ENCODE measurements at places on chromosomes 5 and 9.

DNA sequence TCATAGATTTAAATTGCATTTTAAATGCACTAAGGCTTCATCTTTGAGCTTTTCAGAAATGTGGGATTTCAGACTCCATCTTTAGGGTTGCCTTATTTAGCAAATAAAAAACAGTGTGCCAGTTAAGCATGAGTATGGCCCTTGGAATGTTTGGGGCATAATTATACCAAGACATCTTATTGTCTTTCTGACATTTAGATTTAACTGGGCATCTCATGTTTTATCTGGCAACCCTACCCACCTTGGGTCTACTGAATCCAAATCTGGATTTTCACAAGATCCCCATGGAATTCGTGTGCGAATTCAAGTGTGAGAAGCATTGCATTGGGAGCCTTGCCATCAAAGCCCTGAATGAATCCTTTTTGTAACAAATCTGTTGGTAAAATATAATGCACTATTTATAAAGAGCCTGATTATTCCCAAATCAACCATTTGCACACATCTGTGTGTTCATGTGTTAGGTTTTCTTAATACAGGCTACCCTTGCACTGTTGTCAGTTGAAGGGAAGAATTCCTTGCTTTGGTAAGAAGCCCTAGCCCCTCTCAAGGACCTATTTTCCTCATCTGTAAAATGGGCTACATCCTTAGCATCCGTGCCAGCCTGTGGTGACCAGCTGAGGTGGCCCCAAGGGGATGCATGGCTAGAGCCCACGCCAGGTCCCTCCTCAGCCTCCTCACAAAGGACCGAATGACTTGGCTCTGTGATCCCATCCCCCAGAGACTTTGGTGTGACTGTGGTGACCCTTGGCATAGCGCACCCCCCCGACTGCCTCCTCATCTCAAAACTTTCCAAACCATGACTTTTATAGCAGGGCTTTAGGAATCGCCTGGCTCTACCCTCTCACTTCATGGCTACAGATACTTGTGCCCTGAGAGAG, 8.1 kb downstream of the GSN start:
- no peak for DNase-seq

DNA sequence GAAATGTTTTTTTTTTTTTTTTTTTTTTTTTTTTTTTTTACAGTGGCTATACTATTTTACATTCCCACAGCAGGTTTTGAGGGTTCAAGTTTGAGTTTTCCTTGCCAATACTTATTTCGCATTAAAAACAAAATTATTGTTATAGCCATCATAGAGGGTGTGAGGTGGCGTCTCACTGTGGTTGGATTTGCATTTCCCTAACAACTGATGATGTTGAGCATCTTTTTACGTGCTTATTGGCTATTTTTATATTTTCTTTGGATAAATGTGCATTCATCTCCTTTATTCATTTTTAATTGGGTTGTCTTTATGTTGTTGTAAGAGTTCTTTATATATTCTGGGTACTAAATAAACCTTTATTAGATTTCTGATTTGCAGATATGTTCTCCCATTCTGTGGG, 18.9 kb upstream of the UBLCP1 start:
- no peak for DNase-seq

DNA sequence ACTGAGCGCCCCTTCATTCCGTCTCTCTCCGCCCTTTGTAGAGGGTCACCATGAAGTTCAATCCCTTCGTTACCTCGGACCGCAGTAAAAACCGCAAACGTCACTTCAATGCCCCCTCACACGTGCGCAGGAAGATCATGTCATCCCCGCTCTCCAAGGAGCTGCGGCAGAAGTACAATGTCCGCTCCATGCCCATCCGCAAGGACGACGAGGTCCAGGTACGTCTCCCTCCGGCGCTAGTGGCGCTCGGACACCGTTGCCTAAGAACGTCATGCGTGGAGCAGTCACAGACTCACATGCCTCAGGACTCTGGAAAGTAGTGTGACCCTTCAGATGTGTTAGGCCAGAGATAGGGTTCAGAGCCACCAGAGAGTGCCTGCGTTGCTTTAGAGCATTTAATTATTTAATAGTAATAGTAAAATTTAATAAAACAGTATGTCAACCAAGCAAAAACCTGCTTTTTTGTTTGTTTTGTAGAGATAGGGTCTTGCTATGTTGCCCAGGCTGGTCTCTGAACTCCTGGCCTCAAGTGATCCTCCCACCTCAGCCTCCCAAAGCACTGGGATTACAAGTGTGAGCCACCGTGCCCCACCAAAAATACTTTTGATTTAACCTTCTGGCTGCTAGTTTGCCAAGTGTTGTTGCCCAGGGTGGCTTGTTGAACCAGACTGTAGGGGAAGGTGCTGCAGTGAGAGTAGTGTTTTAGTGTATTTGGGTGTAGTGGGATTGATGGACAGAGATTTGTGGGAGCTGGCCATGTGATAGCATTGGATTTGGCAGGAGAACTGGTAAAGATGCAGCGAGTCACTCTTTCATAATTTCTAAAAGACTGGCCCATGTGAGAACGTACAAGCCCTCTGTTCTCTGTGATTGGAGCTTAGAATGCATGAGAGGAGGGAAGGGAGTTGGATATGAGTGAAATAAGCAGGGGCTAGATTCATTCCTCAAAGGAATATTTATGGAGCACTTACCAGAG, 888 bp downstream of the RPL26L1 start:
- DNase-seq, result no peak

GRCh38 chr9:69554945-69555344, 117.2 kb downstream of the APBA1 start:
- peak; percentile 76 for DNase-seq

DNA sequence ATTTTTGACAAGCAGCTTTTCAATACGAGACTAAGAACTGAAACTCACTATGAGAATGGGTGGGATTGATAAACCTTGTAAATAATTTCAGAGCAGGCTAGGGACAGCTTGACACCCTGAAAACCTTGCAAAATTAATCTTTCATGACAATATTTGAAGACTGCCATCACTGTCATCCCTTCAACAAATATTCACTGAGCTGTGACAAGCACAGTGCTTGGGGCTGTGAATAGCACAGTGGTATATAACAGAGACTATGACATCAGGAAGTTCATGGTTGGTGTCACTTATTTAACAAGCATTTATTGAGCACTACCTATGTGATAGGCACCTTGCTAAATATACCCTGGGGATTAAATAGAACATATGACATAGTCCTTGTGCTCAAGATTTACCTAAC, 741.0 kb upstream of the RIOK2 start:
- DNase-seq, result no peak

DNA sequence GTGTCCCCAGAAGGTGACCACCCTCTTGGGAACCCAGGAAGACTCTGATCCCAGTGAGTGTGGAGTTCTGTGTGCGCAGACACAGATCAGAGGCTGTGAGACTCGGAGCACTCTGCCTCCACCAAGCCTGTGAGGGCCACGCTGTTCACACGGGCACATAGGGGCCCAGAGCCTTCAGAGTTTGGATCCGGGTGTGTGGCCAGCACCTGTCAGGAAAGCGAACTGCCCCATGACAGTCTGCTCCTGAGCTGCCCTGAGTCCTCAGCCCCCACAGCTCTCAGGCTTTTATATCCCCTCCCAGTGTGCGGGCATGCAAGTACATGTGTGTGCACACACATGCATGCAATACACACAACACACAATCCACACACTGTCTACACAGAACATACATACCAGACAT, 161.8 kb upstream of the IRX2 start:
- DNase-seq, result no peak

DNA sequence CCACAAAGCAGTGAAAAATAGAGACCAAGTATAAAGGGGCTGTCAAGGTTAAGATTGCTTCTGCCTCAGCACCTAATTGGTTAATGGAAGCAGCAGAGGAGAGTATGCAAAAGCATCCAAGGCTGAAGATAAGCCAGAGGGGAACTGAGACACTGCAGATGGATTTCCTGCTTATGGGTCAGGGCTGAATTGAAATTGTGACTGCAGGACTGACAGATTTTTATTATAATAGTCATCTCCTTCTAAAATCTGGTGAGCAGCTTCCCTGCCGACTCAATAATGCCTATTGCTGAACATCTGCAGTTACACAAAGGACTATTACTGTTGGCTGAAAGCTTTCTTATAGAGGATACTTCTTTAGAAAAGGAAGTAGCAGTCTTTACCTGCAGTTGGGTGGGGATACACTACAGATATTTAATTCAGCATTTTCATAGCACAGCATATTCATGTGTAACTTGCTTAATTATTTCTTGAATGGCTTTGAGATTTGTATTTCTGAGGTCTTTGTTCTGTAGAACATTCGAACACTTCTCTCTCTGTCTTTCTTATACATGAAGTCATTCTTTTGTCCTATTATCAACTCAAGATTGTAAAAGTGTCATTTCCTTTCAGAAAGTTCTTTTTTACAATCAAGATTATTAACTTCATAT, 363.0 kb upstream of the RIOK2 start:
- DNase-seq, result no peak

DNA sequence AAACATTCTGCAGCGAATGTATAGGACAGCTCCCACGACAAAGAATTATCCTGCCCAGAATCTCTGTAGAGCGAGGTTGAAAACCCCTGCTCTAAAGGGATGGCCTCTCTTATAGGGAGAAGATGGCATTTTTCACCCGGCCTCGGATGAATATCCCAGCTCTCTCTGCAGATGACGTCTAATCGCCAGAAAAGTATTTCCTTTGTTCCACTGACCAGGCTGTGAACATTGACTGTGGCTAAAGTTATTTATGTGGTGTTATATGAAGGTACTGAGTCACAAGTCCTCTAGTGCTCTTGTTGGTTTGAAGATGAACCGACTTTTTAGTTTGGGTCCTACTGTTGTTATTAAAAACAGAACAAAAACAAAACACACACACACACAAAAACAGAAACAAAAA, 17.4 kb upstream of the RARS1 start:
- DNase-seq, result peak; percentile 87

DNA sequence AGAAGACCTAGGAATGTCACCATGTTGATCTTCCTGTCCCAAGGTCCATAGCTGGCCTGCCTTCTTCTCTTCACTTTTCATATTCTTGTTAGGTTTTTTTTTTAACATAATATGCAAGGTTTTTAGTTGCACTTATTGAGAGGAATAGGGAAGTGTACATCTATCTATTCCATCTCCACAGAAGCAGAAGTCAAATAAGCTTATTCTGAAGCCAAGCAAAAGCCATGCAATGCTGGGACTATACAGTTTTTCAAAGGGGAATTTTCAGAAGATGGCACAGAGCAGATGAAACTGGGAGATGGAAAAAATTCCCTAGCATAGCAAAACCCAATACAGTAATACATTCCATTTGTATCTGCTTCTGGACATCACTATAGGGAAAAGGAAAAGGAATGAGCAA, 447.6 kb downstream of the GADD45G start:
- no peak for DNase-seq

GRCh38 chr5:111453295-111453694, 59.0 kb downstream of the STARD4 start:
- DNase-seq, result no peak

- peak; percentile 98 for DNase-seq
Observed at GRCh38 chr5:112958093-112959088, 18.2 kb upstream of the DCP2 start.

Data from astrocyte of the spinal cord (primary cell).